Bronchial smooth muscle cell (primary cell): ENCODE measurements at places on chromosomes 6 and 20. TPM values are rescaled to one million over a fixed set of nuclear protein-coding genes. Genes with fewer than 3 reads are reported as not detected.

FBXO30 gene
- total RNA-seq: 14.2 and 15.5 TPM in 2 replicates

TUBB2A gene
- 27.7 and 44.1 TPM in 2 replicates for total RNA-seq

THBS2 gene
- 172 and 213 TPM in 2 replicates for total RNA-seq

HLA-DMB gene
- 0.09 and 0.79 TPM in 2 replicates for total RNA-seq

IBTK gene
- 36.2 and 49.0 TPM in 2 replicates for total RNA-seq

LINC00237 gene
- not detected in 2 replicates for total RNA-seq

PDE10A gene
- total RNA-seq: 1.3 and 6.8 TPM in 2 replicates

DOK5 gene
- 21.8 and 26.8 TPM in 2 replicates for total RNA-seq

NRSN1 gene
- total RNA-seq: under 0.01 TPM in 1 of 2 replicates, not detected in the other

HLA-DPA1 gene
- 2.4 TPM in 1 of 2 replicates, not detected in the other for total RNA-seq

HCRTR2 gene
- not detected in 2 replicates for total RNA-seq

PRL gene
- not detected in 2 replicates for total RNA-seq

CTAGE9 gene
- total RNA-seq: under 0.01 TPM in 1 of 2 replicates, not detected in the other

VSX1 gene
- total RNA-seq: not detected in 2 replicates

SNAP91 gene
- total RNA-seq: not detected in 2 replicates

DZANK1 gene
- total RNA-seq: 0.47 and 0.60 TPM in 2 replicates

KHDC1 gene
- total RNA-seq: 4.6 and 6.0 TPM in 2 replicates

MLN gene
- not detected in 2 replicates for total RNA-seq

SUMO4 gene
- 0.52 and 1.6 TPM in 2 replicates for total RNA-seq

LIN28B gene
- total RNA-seq: not detected in 2 replicates

NKX2-4 gene
- not detected in 2 replicates for total RNA-seq

TUBB1 gene
- total RNA-seq: not detected in 2 replicates

ERVFRD-1 gene
- not detected in 2 replicates for total RNA-seq

KCNQ5 gene
- 0.32 and 0.34 TPM in 2 replicates for total RNA-seq

ZNF391 gene
- total RNA-seq: 0.79 and 1.0 TPM in 2 replicates

SOX18 gene
- under 0.01 TPM in 1 of 2 replicates, not detected in the other for total RNA-seq

USP49 gene
- total RNA-seq: 2.2 and 2.4 TPM in 2 replicates

TRDN gene
- not detected in 2 replicates for total RNA-seq

PROKR2 gene
- total RNA-seq: not detected in 2 replicates

CRIP3 gene
- total RNA-seq: 0.77 TPM in 1 of 2 replicates, not detected in the other

IL17A gene
- total RNA-seq: not detected in 2 replicates

SPATS1 gene
- 0.16 TPM in 1 of 2 replicates, not detected in the other for total RNA-seq

TRERF1 gene
- 4.0 and 4.7 TPM in 2 replicates for total RNA-seq

TAB2 gene
- 9.5 and 14.0 TPM in 2 replicates for total RNA-seq

LAMA2 gene
- total RNA-seq: 110 and 204 TPM in 2 replicates
